ENCODE measurements at places on chromosomes 12 and 14.

DNA sequence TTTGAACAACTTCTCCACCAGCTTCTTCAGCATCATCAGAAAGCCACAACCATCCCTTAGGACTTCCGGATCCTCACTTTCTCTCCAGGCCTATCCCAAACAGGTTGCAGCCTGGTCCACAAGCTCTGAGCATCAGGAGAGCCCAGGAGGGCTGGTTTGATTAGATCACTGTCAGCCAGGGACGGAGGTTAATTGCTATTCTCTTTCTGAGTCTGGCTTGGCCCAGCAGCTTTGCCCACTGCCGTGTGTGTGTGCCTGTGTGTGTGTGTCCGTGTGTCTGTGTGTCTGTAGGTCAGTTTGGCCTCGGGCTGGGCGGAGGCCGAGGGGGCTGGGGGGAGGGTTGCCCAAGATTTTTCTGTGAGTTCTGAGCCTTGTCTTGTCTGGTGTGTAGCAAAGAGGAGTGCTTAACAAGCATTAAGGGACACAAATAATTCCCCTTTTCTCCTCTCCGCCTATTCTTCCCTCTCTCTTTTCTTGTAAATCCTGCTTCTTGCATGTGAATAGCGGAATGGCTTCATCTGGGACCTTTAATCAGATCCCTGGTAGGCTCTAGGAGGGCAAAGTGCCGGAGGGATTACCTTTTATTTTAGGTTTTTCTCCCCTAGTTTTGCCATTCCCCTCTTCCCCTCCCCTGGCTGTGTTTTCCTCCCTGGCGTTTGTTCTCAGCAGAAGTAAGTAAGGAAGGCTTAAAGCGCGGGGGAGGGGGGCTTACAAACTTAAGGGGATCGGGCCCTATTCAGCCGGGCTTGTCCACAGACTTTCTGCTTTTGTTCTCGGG, 138.2 kb upstream of the LHX5 start:
- DNase-seq: no peak

DNA sequence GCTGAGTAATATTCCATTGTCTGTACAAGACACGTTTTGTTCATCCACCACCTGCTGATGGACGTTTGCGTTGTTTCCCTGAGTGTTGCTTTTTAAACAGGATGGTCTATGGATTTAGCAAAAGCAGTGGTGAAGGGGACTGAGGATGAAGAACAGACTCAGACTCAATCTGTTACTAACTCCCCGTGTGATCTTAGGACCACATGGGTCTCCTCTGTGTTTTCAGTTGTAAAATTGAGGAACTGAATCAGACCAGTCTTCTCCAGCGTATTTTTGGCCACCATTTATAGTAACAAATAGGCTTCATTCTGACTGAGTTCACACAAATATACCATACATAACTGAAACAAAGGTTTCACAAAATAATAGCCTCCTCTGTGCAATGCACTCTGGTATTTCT, 85.6 kb downstream of the FOXN3 start:
- no peak for DNase-seq

DNA sequence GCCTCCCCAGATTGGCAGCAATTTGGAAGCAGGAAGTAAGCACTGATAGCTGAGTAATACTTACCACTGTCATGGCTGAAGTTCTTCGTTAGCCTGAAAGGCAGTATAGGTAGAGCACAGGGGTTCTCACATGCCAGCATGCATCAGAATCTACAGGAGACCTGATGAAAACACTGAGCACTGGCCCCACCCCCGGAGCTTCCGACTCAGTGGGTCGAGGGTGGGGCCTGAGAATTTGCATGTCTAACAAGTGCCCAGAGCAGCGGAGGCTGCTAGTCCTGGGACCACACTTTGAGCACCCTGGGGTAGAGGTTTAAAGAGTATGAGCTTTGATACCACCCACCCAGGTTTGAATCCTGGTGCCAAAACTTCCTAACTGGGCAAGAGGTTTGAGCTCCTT, 89.6 kb downstream of the FBXW8 start:
- no peak for DNase-seq

DNA sequence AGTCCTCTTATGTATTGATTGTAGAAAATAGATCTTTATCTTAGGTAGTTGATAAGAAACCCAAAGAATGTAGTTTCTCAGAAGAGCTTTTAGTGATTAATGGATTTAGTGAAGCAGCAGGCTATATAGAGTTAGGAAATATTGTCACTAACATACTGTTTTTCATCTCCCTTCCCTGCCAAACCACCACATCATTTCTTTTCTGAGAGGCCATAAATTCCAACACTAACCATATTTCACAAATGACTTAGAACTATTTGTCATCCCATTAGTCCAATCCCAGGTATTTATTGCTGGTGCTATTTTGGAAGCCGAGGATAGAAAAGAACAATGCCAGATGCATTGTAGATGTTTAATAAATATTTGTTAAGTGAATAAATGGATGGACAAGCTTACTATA, 185.7 kb downstream of the KICS2 start:
- no peak for DNase-seq

DNA sequence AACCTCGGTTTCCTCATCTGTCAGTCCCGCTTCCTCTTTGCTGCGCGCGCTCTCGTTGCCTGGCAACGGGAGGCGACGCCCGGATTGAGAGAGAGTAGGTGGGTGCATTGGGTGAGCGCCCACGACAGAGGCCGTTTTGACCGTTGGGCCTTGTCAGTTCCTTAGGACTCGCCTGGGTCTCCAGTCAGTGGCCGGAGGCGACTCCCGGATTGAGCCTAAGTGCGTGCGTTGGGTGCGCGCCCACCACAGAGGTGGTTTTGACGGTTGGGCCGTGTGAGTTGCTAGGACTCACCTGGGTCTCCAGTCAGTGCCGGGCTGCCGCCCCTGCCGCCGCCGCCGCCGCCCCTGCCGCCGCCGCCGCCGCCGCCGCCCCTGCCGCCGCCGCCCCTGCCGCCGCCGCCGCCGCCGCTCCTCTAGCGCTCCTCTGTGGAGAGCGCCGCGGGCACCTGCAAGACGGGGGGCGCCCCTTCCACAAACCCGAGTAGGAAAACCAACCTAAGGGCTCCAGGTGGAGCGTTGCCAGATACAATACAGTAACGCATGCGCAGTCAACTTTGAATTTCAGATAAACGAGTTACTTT, 37.2 kb downstream of the APOBEC1 start:
- no peak for DNase-seq

All from hepatic stellate cell (primary cell).